ENCODE measurements at places on chromosomes 6 and 20.

DNA sequence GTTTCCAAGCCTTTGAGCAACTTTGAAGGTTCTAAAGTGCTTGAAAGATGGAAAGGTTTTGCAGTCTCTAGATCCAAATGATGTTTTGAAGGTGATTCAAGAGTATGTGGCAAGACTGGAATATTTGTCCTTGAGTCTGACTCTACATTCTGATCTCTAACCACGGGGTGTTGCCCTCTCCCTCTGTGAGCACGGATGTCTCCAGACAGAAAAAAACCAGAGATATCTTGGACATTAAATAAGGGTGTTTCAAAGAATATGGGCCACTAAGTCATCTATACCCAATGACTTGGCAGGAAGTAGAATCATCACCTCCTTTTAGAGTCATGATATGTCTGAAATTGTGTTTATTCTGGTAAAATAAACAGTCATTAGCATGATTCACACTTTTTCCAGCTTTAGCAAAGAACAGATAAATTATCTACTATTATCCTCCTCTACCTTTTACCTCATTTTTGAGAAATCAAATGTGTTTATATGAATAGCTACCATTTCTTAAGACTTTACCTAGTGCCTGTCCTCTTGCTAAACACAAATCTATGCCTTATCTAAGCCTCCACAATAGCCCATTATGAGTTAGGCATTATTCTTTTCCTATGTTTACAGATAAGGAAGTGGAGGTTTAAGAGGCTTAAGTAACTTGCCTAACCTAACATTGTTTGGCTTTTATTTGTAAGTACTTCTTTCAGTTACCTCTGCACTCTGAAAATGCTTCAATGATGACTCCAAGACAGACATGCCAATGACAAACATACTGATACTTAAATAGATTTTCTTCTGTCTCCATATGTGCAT, 384.4 kb downstream of the BMP2 start:
- no peak for DNase-seq

GRCh38 chr6:14450133-14450504, 332.5 kb downstream of the CD83 start:
- no peak for DNase-seq

- no peak for DNase-seq
Observed at GRCh38 chr20:13423472-13424173, 202.5 kb downstream of the ISM1 start.

DNA sequence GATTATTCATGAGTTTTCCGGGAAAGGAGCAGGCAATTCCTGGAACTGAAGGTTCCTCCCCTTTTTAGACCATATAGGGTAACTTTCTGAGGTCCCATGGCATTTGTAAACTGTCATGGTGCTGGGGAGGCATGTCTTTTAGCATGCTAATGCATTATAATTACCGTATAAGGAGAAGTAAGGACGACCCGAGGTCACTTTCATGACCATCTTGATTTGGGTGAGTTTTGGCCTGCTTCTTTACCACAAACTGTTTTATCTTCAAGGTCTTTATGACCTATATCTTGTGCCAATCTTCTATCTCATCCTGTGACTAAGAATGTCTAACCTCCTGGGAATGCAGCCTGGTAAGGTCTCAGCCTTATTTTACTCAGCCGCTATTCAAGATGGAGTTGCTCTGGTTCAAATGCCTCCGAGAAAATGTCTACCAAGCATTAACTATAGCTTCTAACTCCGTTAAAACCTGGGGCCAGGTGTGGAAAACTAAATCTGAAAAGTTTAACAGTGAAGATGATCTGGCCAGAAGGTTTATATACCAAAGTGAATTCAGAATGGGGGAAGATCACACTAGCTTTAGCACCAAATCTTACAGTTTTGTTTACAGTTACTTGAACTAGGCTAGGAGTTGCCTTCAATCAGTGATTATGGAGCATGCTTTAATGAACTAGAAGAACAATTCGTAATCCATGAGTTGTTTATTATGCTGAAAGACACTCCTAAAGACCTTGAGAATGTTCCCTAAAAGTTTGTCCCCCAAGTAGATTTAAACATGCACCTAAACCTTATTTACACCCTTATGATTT, 80.0 kb upstream of the TOP1 start:
- no peak for DNase-seq

DNA sequence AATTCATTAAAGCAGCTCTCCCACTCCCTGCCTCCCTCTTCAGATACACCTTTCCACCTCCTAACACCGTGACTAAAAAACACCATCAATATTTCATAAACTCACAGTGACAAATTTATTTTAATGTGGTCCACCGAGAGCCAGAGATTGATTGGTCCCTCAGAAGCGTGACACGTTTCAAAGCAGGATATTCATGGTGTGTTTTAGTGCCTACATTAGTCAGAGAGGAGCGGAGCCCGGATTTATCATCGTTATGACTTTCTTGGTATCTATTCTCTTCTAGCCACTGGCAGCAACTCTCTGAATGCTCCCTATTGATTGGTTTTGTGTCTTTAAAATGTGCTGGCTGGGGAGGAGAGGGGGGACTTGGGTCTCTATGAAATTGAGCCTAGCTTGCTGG, 265.3 kb downstream of the DHX35 start:
- no peak for DNase-seq

- DNase-seq, result no peak
Observed at GRCh38 chr6:22110061-22110460, 186.8 kb downstream of the PRL start.

DNA sequence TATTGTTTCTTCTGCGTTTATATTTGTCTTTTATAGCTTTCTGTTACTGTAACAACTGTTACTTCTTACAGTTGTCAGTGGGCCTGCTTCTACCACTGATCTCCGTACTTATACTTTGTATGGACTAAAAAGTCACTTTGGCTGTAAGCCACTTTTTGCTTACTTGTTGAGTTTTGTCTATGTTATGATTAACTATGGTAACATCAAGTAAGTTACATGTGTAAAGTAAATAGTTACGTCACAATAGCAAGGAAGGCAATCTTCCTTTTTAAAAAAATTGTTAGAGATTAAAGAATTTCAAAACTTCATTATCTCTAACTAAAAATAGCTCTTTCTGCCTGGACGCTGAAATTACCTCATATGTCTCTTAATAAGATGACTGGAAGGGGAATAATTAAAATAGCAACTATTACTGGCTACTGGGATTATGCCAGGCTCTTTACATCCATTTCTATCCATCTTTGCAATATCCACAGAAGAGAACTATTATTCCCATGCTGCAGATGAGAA, 10.9 kb downstream of the TFB1M start:
- no peak for DNase-seq

DNA sequence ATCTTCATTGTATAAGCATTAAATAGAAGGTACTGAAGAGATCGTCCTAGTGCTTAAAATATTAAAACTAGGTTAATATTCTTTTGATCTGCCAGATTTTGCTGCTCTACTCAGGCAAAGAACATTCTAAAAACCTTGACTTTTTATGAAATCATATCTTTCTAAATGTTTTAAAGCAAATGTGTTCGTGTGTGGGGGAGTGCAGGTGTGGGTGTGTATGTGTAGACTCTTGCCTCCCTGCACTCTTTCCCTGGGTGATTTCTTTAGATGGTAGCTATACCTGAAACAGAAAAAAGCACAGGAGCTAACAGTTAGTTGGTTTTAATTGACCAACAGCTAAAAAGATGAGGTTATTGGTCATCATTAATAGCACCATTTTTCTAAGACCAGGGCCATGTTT, 5.7 kb downstream of the NRSN1 start:
- no peak for DNase-seq

GRCh38 chr6:132168961-132169360, 217.8 kb upstream of the CCN2 start:
- no peak for DNase-seq

DNA sequence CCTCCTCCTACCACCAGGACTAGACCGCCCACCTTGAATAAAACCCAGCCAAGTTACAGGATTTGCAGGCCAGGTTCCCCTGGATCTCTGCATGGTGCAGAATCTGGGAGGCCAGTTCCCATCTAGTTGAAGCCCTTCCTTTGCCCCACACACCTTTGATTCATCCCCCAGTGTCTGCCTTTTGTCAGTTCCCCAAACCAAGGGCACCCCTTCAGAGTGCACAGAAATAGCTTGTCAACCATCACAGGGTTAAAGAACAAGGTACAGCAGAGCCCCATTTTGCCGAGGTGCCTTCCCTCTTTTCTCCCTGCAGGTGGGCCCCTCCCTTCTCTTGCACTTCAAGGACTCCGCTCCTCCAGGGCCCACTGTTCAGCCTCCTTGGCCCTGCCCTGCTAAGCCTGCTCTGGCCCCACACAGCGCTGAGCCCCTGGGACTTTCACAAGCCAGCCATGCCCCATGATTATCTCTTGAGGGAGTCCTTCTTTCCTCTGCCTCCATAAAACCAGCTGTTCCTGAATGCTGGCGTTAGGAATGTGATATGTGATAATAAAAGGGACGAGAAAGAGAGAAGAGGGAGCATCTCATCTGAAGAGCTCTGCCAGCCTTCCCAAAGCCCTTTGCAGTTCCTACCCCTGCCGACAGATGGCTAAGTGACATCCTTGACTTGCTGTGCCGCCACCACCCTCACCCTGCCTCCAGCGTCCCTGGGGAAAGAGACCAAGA, 280.3 kb downstream of the CDC5L start:
- no peak for DNase-seq

- DNase-seq, result no peak
Observed at GRCh38 chr6:150024646-150025155, 631 bp downstream of the RAET1L start.

DNA sequence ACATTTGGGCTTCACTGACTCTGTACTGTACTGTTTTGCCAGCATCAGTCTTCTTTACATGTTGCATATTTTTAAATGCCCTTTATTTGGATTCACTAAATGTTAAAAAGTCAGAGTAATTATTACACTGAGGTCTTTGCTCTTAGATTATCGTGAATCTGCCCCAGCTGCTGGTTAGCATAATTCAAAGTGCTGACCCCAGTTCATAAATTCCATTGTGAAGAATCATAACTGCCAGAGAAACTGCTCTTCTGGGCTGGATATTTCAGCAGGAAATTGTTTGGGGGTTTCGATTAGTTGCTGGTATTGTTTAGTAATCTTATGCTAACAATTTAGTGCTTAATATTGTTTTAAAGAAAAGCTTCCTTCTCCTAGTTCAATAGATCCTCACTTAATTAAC, 682.1 kb upstream of the MAP3K7 start:
- no peak for DNase-seq

DNA sequence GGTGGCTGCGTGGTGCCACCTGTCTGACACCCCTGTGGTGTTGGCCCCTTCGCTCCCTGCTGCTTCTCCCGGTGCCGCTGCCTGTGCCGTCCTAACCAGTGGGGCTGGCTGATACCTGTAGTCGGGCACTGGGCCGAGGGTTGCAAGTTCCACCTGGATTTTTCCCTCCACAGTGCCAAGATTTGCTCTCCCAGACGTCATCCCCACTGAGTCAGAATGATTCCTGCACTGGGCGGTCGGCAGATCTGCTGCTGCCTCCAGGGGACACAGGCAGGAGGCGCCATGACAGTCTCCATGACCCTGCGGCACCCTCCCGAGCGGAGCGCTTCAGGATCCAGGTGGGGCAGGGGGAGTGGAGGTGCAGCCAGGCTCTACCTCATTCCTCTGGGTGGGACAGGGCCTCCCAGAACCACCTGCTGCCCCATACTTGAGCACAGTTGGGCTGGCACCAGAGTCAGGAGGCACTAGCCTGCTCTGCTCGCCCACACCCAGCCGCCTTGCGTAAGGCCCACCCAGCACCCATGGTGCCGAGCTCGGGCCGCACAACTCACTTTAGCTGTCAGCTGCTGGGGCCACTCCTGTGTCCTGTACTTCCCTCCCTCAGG, 60.2 kb downstream of the TCP11 start:
- DNase-seq, result no peak

- DNase-seq, result no peak
Observed at GRCh38 chr20:52025938-52026337, 165.6 kb downstream of the ZFP64 start.

DNA sequence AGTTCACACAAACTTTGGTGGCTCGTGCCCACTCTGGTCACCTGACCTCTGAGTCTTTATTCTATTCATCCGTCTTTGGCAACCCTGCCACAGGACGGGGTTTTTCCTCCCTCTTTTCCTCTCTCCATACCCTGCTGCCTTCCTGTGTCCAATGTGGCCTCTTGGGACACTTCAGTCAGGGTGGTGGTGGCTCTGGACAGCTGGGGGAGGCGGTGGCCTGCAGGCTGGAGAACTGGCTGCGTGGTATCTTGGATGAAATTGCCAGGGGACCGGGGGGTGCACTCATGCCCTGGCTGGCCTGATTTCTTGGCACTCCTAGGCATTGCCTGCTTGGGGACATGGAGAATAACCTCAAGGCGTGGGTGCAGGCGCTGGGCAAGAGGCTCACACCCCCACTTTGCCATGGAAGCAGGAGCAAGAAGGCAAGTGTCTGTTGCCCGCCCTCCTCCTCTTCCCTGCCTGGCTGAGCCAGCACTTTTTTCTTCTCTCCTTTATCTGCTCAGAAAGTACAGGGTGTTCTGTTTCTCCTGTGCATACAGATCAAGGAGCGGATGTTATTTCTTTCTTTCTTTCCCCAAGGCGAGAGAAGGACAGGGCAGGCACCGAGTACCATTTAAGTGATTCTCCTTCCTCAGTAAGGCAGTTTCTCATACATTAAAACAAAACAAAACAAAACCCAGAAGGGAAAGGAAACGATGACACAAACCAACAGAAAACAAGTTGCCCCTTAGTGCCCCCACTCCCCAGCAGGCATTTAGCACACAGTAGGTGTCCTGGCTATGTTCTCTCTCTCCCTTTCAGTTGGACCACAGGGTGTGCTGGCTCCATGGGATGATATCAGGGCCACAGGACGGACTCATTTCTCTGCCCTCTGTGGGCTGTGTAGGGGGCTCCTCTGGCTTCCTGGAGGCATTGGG, 155.5 kb upstream of the RNF24 start:
- peak; percentile 43 for DNase-seq

DNA sequence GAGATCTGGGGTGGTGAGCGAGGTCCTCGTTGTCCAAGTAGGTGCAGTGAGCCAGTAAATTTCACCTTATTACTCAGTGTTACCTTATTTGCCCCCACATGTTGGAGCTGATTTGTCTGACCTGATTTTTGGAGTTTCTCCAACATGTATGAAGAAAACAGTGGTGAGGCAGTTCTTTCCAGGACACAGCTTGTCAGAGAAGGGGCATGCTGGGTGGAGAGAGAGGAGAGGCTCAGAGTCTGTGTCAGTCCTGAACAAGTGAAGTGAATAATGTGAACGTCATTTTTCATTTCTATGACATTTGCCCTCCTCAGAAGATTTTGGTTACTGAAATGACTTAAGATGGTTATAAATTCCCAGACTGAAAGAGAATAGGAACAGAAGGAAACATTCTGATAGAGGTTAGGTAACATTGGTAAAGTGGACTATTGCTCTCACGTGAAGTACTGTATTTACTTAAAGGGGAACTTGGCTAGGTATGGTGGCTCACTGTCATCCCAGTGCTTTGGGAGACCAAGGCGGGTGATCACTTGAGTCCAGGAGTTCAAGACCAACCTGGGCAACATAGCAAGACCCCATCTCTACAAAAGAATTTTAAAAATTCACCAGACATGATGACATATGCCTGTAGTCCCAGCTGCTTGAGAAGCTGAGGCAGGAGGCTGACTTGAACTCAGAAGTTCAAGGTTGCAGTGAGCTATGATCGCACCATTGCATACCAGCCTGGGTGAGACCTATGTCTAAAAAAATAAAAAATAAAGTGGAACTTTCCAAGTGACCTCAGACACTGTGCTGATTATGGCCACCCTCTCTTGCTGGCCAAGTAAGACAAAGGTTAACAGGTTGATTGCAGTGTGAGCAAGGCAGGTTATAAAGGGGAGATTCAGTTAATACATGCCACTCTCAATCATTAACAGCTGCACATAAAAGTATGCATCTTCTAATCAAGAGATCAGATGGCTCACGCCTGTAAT, 184.3 kb downstream of the EDN1 start:
- no peak for DNase-seq

- DNase-seq, result no peak
Observed at GRCh38 chr20:59751075-59751711, 146.9 kb downstream of the PHACTR3 start.

Data from brain pericyte (primary cell).